Panc1 (cell line): ENCODE measurements at places on chromosomes 12 and 14.

DNA sequence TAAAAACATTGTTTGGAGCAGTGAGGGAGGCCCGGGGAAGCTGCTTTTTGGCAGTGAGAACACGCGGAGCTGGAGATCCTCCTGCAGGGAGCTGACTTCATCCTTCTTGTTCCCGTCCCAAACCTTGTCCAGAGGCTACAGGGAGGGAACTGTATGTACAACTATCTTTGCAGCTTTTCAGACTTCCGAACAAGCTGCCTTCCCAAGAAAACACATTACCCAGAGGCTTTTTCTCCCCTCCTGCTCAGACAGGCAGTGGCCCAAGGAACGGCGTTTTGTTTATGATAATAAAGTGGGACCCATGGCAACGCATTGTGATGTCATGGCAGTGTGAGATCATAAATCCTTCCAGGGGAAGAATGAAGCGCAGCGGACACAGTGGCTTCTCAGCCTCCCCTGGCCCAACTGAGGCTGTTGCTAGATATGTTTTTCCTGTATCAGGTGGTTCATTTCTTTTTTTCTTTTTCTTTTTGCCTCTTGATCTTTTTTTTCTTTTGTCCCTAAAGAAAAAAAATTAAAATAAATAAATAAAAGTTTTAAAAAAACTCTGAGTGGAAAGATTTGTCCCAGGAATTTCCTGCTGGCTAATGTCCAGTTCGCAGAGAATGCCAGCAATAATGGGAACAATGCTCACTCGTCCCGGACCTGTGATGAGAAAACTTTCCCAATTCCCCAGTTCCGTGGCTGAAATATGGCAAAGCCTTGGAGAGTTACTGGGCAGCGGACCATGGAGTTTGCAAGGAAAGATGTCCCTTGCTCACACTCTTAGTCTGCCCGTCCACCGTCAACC lies 103.4 kb upstream of the MAP1LC3B2 start:
- peak overlapping the region; percentile 97 for H3K27ac ChIP-seq
- H3K36me3 ChIP-seq = no peaks in the 10 kb centered on the region
- peaks cover 51% of the 10 kb centered on the region for H3K4me1 ChIP-seq

DNA sequence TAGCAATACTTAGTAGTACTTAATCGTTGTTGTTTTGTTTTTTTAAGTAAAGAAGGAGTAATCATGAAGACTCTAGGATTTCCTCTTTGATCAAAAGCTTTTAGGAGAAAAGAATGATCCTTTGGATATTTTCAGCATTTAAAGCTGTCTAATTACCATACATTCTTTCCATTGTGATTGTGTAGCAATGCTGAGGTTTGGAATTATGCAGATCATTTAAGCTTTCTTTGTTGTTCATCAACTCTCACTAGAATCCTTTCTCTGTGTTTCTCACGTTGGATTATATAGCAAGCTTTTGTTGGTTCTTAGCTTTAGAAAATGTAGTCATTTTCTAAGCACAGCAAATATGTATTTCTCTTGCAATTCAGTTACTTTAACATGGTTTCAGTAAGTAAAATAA lies 25.8 kb downstream of the CCDC91 start:
- no peaks in the 10 kb centered on the region for H3K4me1 ChIP-seq
- H3K27me3 ChIP-seq = no peaks in the 10 kb centered on the region
- no peak overlapping the region for H3K27ac ChIP-seq

DNA sequence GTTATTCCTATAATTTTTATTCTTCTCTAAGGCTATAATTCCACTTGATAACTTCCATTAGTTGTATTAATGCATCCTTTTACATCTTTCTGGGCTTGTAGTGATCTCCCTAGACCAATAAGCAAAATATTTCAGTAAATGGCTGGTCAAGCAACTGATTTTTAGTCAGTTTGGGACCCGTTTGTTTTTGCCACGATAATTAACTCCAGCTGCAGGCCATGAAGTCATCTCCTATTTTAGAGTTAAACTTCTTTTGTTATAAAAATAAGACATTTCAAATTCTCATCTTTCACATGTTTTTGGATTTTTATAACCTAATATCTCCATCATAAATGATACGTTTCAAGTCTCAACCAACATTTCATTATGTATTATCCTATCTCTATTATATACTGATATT lies 49.4 kb downstream of the MAGOHB start:
- no peak overlapping the region for H3K4me3 ChIP-seq
- H3K36me3 ChIP-seq = no peaks in the 10 kb centered on the region
- no peak overlapping the region for H3K27ac ChIP-seq

DNA sequence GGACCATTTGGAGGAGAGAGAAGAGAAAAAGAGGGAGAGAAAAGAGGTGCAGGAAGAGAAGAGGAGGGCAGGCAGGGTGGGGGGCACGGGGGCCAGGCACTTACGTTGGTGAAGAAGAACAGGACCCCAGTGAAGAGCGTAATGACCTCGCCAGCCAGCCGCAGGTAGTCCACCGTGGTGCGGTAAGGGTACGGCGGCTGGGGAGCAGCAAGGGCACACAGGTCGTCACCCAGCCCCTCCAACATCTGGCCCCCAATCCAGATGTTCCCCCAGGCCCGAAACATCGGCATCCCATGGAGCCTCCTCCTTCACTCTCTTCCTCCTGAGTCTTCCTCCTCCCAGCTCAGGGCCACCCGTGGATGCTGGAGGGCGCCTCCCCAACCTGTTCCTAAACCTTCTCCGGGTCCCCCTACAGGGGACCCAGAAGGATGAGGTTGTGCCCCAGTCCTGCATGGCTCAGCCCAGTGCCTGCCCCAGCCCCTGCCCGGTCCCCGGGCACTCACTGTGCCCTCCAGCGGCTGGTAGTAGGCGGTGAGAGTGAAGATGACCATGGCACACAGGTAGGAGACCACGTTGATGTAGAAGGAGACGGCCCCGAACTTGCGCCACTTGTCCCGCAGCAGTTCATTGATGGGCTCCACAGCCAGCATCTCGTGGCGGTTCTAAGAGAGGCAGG lies 39.2 kb downstream of the TRPV4 start:
- H3K4me3 ChIP-seq = no peak overlapping the region
- no peaks in the 10 kb centered on the region for H3K4me1 ChIP-seq
- H3K36me3 ChIP-seq = no peaks in the 10 kb centered on the region

DNA sequence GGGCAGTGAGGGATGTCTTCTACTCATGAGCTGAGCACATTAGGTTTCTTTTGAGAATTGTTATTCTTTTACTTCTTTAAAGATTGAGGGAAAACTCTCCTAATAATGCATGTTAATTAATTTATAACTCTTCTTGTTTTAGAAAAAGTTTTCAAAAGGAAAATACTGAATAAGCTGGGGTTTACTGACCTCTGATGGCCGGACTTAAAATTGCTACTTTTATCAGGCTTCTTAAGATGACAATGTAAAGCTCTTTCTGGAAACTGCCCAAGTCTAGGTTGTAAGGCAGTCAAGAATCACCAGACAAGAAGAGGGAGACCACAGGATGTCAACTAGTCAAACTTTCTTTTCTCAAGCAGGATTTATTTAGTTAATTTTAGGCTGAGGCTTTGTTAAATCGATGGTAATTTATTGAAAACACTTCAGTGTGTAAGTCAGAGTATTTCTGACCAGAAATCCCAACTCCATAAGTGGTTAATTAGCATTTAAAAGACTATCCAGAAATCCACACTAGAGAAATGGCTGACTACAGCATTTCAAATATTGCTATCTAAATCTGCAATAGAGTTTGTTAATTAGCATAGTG lies 82.1 kb downstream of the AVPR1A start:
- H3K27ac ChIP-seq = no peak overlapping the region
- peak; percentile 28 for DNase-seq
- no peaks in the 10 kb centered on the region for H3K27me3 ChIP-seq
- H3K36me3 ChIP-seq = no peaks in the 10 kb centered on the region; the same call in 1 of the 2 replicates

- DNase-seq = no peak
- peaks cover 4% of the 10 kb centered on the region for H3K4me1 ChIP-seq
- no peaks in the 10 kb centered on the region for H3K27me3 ChIP-seq
- H3K4me3 ChIP-seq = no peak overlapping the region
- no peak overlapping the region for H3K27ac ChIP-seq
Observed at GRCh38 chr12:6273541-6274230, 36.8 kb upstream of the PLEKHG6 start.

DNA sequence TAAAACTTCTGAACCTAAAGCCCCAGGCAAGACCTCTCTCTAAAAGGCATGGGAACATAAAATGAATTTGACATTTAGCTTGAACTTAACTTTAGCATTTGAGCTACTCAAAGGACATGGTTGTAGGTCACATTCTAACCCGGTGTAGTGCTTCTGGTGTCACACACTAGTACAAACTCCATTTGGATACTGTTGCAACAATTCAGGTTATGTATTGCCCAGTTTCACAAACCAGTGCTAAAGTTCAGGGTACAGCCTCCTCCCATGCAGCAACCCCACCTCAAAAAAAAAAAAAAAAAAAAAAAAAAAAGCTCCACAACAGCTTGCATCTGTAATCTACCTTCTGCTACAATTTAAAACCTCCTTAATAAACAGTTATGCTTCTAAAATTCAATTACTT lies 7.8 kb downstream of the PPTC7 start:
- H3K36me3 ChIP-seq = no peaks in the 10 kb centered on the region
- H3K4me3 ChIP-seq = no peak overlapping the region
- no peak for DNase-seq
- H3K27ac ChIP-seq = no peak overlapping the region
- H3K4me1 ChIP-seq = peaks cover 24% of the 10 kb centered on the region

DNA sequence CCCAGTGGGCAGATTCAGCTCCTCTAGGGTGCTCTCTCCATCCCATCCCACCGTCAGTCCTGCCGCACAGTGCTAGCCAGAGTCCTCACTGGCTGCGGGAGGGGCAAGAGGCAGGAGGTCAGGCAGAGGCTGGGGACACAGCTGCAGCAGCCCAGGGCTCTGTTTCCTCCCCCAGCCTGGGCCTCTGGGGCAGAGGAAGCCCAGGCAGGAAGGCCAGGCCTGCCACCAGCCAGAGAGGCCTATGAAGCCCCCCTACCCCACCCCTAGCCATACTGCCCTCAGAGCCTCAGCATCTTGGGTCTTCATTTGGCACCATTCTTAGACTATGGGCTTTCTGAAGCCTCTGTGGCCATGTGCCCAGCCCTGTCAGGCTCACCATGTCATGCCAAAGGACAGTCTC lies 3.4 kb downstream of the ACVRL1 start:
- no peak overlapping the region for H3K4me3 ChIP-seq
- no peaks in the 10 kb centered on the region for H3K4me1 ChIP-seq
- no peak overlapping the region for H3K27ac ChIP-seq

- peaks cover 6% of the 10 kb centered on the region; the same call in 1 of the 2 replicates for H3K27me3 ChIP-seq
- no peak overlapping the region for H3K4me3 ChIP-seq
- no peak for DNase-seq
- H3K27ac ChIP-seq = no peak overlapping the region
- H3K4me1 ChIP-seq = 0 out of 2 replicates have a peak, but pooled peaks cover 2% of the 10 kb centered on the region
- no peaks in the 10 kb centered on the region for H3K36me3 ChIP-seq
Observed at GRCh38 chr14:88191605-88192004, 131.5 kb downstream of the KCNK10 start.

DNA sequence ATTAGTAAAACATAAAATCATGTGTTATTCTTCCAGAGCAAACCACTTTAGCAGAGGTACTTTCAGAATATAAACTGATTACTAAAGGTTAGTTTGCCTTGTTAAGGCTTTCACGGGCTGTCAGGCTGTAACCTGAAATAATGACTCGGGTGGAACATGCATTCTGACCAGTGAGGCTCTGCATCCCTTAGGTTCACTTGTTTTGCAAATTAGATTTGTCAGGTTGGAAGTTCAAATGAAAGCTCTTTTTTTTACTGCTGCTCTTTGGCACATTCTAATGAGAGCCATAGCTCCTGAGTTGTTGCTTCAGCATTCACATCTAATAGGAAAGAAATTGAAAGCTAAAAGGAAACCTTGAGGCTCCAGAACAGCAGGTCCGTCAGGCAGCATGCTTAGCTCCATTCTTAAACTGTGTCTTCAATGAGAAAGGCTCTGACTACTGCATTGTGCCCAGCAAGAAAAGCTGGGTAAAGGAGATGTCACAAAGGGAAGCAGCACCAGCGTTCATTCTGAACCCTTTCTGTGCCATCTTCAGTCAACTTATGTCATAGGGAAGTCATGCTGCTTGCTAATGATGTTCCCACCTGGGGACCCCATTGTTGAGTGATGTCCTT lies 445.5 kb upstream of the FBXO33 start:
- H3K27ac ChIP-seq = no peak overlapping the region
- H3K36me3 ChIP-seq = no peaks in the 10 kb centered on the region
- H3K27me3 ChIP-seq = no peaks in the 10 kb centered on the region
- H3K4me3 ChIP-seq = no peak overlapping the region

GRCh38 chr14:56787530-56787929 lies 22.7 kb downstream of the OTX2 start:
- H3K4me1 ChIP-seq = no peaks in the 10 kb centered on the region
- no peak for DNase-seq

DNA sequence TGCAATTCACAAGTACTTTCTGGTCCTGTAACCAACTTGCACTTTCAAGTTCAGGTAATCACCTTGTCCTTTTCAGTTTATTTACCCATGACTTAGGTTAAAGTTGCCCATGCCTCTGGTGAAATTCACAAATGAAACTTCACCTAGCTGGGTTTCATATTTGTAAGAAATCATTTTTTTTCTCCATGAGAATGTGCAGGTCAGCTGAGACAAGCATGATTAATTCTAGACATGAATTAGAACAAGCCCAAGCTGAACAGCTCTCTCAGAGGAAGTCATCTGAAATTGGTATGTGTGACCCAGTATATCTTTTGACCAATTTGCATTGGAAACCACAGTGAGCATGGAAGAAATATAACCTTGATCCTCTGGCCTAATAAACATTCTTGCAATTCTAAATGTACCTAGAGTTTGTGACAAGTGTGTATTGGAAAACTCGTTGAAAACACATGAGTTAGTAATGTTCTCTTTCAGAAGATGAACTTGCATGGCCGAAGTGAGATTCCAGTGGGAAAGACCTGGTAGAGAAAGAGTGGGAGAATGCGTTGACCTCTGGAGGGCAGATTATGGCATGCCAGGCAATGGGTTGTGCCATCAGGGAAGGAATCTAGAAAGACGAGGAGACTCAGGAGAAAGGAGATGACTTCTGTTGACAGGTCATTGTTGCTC lies 486.5 kb downstream of the ZFP36L1 start:
- H3K4me1 ChIP-seq = no peaks in the 10 kb centered on the region
- DNase-seq = no peak
- H3K36me3 ChIP-seq = no peaks in the 10 kb centered on the region
- no peaks in the 10 kb centered on the region for H3K27me3 ChIP-seq

DNA sequence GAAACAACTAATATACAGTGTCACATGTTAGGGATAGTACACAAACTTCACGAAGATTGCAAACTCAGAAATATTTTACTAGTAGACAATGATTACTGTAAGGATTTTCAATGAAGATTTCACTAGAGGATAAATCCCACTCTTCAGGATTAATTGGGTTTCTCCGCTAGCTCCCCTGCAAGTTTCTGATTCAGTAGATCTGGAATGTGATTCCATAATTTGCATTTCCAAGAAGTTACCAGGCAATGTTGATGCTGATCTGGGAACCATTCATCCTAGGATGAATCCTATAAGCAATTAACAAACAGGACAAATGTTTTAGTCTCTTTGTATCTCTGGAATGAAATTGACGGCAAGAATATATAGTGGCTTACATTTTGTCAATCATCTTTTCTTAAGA lies 272.4 kb downstream of the ALX1 start:
- H3K27ac ChIP-seq = no peak overlapping the region
- no peak overlapping the region for H3K4me3 ChIP-seq
- DNase-seq = no peak
- H3K4me1 ChIP-seq = no peaks in the 10 kb centered on the region
